ENCODE measurements at places on chromosomes 11 and 22. TPM values are rescaled to one million over a fixed set of nuclear protein-coding genes. Genes with fewer than 3 reads are reported as not detected.

HBG2 gene
- 0.94 TPM for total RNA-seq

KCNK4 gene
- total RNA-seq, result not detected

TYR gene
- total RNA-seq, result not detected

GALNT18 gene
- total RNA-seq, result 23.2 TPM

OR4A16 gene
- not detected for total RNA-seq

ALKBH8 gene
- 6.2 TPM for total RNA-seq

POTEH gene
- total RNA-seq, result not detected

SERPING1 gene
- 90.0 TPM for total RNA-seq

SAA4 gene
- not detected for total RNA-seq

LRP4 gene
- total RNA-seq, result 26.8 TPM

SLC22A6 gene
- total RNA-seq, result not detected

OR51I1 gene
- not detected for total RNA-seq

OR10A5 gene
- total RNA-seq, result not detected

GSTT2B gene
- 21.1 TPM for total RNA-seq

TTC36 gene
- total RNA-seq, result 0.62 TPM

WNT11 gene
- 9.2 TPM for total RNA-seq

OR8G1 gene
- not detected for total RNA-seq

APOL3 gene
- 22.5 TPM for total RNA-seq

SLC25A18 gene
- 0.11 TPM for total RNA-seq

PATE4 gene
- not detected for total RNA-seq

APOL1 gene
- total RNA-seq, result 25.6 TPM

BDNF gene
- total RNA-seq, result 8.4 TPM

CAVIN3 gene
- total RNA-seq, result 77.6 TPM

DRD4 gene
- total RNA-seq, result 0.81 TPM

TIMP3 gene
- 116 TPM for total RNA-seq

SMIM35 gene
- total RNA-seq, result not detected

DBX1 gene
- total RNA-seq, result not detected

TOM1 gene
- 37.5 TPM for total RNA-seq

OR51Q1 gene
- not detected for total RNA-seq

CD6 gene
- 0.86 TPM for total RNA-seq

RIMBP3C gene
- 0.08 TPM for total RNA-seq

SF1 gene
- total RNA-seq, result 175 TPM

APOBEC3G gene
- 2.2 TPM for total RNA-seq

DLG2 gene
- total RNA-seq, result 9.9 TPM

OOSP4B gene
- not detected for total RNA-seq

PAMR1 gene
- total RNA-seq, result 4.5 TPM

OR5T3 gene
- total RNA-seq, result not detected

OR5P2 gene
- total RNA-seq, result not detected

ADAMTS15 gene
- 8.5 TPM for total RNA-seq

P2RX6 gene
- 5.4 TPM for total RNA-seq

OSBP2 gene
- total RNA-seq, result 8.9 TPM

BIRC3 gene
- total RNA-seq, result 1.8 TPM

MMP1 gene
- 0.11 TPM for total RNA-seq

SSRP1 gene
- total RNA-seq, result 35.4 TPM

MRGPRF gene
- 2.3 TPM for total RNA-seq

DDX17 gene
- 215 TPM for total RNA-seq

CRYBB3 gene
- not detected for total RNA-seq

HBB gene
- 1,223 TPM for total RNA-seq

SLC37A2 gene
- total RNA-seq, result 1.2 TPM

MIOX gene
- not detected for total RNA-seq

SCN3B gene
- 3.3 TPM for total RNA-seq

ARHGEF17 gene
- total RNA-seq, result 82.6 TPM
